ENCODE measurements at places on chromosomes 1 and 21.

GRCh38 chr1:89659322-89660081, 26.6 kb downstream of the LRRC8C start:
- DNase-seq = no peak

DNA sequence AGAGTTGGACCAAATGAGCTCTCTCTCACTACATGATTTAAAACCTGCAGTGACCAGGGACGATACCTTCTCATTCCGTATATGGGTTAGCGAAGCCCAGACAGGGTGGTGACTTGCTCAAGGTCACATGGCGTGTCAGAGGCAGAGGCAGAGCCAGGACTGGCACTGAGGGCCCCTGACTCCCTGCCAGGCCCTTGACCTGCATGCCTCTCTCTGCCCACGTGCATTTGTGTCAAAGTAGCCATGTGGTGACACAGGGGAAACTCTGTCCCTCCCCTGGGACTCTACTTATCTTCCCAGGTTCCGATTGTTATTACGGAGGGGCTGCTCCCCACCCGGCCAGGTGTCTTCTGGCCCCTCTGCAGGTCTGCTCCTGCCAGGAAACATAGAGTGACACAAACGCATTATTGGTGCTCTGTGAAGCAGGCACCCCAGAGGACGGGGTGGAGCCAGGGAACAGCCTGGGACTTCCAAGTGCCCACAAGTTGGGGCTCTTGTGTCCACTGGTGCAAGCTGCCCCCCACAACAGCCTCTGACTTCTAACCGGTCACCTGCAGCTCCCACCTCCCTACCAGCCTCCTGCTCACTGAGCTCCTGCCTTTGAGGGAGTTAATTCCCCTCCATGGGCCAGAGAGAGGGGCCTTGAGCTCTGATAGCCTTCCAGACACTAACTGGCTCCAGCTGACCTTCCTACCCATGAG, 7.3 kb upstream of the TINAGL1 start:
- no peak for DNase-seq

DNA sequence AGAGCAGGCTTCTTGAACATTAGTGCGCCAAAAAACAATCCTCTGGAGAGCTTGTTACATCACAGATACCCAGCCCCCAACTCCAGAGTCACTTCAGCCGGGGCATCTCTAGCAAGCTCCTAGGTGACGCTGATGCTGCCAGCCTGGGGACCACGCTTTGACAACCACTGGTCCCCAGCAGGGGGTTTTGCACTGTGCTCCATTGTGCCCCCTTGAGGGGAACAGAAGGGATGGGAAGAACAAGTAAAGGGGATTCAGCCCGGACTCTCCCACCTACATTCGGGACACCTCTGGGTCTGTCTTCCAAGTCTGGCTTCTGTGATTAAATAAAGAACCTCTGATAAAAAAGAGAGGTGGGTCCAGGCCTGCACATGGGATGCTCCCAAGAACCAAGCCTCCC, 60.4 kb downstream of the ATP5PO start:
- DNase-seq = no peak

DNA sequence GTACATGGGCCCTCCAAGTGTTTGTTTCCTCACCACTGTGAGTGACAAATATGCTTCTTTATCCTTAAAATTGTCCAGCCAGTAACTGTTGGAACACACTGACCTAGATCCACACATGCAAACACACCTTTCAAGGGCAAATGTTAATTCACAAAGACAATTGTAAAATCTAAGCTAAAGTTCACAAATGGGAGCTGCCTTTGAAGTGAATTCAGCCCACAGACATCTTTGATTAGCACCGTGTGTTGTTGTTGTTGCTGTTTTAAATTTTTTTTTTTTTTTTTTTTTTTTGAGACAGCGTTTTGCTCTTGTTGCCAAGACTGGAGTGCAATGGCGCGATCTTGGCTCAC, 52.3 kb upstream of the SLC16A1 start:
- no peak for DNase-seq

DNA sequence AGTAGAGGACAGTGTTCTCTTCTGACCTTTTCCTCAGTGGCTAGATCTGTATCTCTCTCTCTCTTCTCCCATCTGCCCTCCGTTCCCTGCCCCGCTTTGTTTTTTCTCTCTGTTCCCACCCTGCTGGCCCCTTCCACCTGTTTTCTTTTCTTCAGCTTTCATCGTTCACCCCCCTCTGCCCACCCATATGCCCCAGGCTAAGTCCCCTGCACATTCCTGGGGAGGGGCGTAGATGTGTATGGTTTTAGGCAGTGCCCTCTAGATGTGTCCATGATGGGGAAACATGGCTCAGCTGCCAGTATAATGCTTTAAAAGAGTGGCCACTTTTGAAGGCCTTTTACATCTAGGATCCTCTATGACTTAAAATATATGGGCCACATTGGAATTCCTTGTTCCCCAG, 13.6 kb downstream of the S100A11 start:
- no peak for DNase-seq

GRCh38 chr21:32523988-32524719, 61.2 kb downstream of the TCP10L start:
- DNase-seq = no peak

- DNase-seq = no peak
Observed at GRCh38 chr1:92926873-92927272, 34.4 kb downstream of the DIPK1A start.

DNA sequence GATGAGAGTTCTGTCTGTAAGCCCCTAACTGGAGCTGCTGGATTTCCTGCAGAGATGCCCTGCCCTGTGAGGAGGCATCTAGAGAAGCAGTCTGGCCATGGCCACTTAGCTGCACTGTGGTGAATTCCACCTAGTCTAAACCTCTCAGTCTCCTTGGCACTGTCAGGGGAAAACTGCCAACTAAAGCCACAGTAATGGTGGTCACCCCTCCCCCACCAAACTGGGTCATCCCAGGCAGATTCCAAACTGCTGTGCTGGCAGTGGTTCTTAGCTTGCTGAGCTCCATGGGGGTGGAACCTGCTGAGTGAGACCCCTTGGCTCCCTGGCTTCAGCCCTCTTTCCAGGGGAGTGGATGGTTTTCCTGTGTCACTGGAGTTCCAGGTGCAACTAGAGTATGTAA, 740.6 kb downstream of the RWDD3 start:
- no peak for DNase-seq

DNA sequence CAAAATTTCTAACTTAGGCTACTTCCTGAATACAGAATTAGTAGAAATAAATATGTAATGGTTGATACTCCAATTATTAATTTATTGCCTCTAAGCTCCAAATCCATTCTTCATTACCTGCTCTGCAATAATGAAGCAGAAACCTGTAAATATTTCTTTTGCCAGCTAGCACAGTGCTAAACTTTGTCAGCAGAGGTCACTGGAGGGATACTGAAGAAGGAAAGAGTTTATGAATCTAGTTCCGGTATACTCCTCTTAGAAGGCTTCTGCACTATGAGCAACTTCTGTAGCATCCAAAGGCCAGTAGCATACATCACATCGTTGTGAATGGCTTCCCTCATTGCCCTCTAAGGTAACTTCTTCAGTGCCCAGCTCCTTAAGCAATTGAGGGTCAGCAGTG, 81.0 kb upstream of the LHX8 start:
- no peak for DNase-seq

GRCh38 chr1:162855461-162856150, 5.4 kb downstream of the CCDC190 start:
- no peak for DNase-seq

DNA sequence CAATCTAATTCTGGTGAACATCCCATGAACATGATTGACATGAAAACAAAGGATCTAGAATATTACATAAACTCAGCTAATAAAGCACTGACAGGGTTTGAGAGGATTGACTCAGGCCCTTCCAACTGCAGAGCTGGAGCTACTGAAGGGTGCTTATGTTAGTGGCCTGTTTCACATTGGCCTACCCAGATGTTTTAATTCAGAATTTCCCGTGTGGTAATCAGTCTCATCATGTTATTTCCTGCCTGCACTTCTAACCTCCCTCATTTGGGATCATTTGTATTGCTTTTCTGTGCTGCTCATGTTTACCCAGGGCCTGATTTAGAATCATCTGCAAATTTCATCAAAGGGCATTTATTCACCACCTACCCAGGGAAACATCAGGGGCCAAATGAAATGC, 270.3 kb downstream of the PLPP3 start:
- no peak for DNase-seq

DNA sequence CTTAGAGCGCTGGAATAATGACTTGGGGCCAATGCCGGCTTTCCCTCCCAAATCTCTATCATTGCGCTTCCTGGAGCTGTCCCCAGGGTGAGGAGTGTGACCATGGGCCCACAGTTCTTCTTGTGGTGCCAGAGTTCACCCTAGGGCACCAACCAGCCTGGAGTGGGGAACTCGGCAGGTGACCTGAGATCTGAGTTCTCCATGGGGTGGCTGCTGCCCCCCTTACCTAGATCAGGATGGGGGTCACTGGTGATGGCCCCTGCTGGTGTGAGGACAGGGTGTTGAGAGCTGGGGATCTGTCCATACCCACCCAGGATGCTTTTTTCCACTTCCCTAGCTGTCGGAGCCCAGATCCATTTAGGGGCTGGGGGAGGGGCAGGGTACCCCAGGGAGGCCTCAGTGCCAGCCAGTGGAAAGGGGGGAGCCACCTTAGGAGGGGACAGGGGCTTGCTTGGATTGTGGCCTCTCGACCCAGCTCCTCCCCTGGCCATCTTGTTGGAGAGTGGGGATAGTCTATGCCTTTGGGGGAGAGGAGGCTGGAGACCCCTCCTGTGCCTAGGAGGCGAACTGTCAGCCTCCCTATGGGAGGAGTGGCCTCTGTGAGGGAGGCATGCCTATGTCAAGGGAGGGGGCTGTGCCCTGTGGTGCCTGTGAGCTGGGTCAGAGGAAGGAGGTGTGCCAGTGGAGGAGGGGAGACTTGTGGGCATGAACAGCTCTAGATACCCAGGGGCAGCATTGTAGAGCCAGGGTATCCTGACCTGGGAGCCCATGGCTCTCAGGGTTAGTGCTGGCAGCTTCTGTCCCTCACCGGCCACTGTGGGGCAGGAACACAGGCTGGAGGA, 1.7 kb downstream of the FOXO6 start:
- DNase-seq = no peak

DNA sequence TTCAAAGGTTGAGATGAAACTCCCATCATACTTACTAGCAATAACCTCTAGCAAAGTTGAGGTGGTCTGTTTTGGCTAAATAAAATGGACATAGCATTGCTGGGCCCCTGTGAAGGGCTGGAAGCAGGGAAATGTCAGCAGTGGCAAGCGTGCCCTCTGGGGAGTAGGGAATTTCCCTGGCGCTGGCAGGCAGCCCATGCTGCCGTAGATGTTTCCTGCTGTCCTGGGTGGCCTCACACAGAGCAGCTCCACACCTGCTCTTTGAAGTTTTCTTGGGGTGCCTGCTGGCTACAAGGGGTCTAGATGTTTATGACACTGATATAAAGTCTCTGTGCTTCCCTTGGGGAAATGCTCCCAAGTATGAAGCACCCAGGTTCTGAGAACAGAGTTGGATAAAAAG, 30.2 kb downstream of the ADARB1 start:
- DNase-seq = peak; percentile 72

- DNase-seq = peak; percentile 24
Observed at GRCh38 chr21:43325968-43326715, 100.8 kb downstream of the SIK1 start.

DNA sequence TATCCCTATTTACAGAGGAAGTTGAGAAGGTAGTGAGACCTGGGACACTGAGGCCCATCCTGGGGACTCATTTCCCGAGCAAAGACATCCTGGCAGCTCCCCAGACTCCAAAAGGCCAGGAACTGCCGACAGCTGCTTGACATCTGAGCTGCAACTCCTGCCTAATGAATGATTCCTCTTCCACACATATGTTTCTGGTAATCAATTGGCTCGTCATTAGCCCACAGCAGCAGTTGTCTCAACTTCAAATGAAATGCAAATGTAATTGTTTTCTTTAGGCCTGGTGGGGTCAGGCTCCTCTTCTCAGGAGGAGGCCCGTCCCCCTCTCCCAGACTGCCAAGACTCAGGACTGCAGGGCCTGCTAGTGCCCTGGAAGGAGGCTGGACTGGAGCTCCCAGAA, 61.8 kb upstream of the DISP3 start:
- no peak for DNase-seq

- no peak for DNase-seq
Observed at GRCh38 chr21:44018813-44019567, 6.9 kb downstream of the TRAPPC10 start.

- DNase-seq = peak; percentile 71
Observed at GRCh38 chr1:45010855-45011811, at the start of gene HECTD3. TSS of gene HECTD3 (minus strand) at chr1:45011324. CDS start at chr1:45011257, 67 bp downstream.

DNA sequence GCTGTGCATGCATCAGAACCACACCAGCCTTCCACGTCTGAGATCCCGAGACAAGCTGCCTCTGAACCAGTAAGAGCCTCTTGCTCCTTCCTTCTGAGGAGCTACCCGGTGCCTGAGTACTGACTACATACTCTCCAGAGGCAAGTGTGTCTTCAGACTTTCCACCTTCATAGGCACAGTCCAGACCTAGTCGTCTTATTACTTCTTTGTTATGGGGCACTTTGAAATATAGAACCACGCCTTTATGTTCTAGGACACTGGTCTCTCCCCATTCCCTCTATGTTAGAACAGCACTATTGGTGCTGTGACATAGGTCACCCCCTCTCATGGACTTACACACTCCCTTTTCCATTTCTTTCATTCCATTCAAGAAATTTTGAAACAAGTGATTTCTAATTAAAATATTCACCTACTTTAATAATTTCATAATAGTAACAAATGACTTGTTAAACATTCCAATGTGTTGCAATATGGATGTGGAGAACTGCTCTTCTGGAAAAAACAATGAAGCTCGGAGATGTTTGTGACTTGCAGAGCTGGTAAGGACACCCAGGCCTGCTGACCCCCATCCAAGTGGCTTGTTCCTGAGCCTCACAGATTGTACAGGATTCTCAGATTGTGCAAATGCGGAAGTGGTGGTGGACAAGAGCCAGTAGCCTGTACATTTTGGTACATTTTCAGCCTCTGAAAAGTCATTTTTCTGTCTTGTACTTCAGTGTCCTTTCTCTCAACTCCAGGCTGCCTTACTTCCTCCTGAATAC, 76.1 kb upstream of the SIPA1L2 start:
- no peak for DNase-seq
